ENCODE measurements at places on chromosomes 4 and X.
A peak's percentile ranks its signal among the peaks of the same experiment; 100 is the strongest.

DNA sequence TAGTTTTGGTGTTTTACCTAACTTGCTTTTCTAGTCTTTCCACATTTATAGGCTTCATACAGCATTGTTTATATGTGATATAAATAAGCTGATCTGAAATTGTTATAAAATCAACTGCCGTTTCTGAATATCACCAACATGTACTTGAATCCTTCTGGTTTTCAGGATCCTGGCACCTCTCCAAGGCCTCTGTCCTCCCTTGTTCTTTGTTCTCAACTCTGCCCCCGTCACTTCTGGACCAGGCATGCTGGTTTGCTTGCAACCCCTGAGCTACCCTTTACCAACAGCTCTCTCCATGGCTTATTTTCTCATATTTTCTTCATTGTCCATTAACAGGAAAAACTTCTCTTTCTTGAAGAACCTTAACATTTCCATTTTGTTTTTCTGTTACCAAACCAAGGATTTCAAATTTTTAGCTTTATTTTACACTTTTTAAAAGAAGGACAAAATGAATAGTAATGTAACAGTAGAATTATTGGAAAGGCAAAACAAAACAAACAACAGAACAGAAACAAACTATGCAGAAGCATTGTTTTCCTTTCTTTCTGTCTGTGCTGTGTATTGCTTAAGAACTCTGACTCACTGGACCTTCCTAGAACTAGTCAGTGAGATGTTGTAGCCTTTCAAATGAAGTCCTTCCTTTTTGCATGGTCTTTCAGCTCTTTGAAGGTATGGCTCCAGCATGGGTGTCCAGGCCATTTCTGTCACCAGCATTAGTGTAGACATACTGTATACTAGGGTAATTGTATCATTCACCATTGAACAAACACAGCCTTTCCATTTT, 44.8 kb downstream of the BANK1 start:
- peak; percentile 18 for DNase-seq

GRCh38 chr4:109049926-109050325, 252.5 kb downstream of the COL25A1 start:
- DNase-seq: no peak

DNA sequence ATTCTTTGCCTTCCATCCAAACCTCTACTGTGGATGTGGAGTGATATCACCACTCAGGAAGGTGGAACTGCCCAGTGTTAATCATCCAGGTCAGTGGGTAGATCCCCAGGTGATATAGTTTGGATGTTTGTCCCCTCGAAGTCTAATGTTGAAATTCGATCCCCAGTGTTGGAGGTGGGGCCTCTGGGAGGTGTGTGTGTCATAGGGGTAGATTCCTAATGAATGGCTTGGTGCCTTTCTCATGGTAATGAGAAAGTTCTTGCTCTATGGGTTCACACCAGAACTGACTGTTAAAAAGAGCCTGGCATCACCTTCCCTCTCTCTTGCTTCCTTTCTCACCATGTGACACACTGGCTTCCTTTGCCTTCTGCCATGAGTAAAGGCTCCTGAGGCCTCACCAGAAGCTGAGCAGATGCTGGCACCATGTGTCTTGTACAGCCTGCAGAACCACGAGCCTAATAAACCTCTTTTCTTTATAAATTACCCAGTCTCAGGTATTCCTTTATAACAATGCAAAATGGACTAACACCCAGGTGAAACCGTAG, 6.8 kb upstream of the SOWAHB start:
- no peak for DNase-seq

DNA sequence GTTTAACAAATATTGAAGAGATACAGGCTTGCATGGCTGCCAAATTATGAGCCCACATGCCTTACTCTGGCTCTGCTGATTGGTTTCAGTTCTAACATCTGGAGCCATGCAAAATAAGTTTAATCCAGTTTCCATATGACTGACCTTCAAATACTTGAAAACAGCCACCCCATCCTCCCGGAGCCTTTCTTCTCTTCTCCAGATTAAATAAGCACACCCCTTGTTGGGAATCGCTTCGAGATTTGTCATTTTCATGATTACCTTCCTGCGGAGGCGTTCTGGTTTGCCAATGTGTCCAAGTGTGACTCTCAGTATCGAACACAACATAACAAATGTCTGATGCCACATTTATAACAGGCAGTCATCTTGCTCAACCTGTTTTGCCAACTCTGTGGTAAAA, 101.6 kb upstream of the JADE1 start:
- DNase-seq: no peak

DNA sequence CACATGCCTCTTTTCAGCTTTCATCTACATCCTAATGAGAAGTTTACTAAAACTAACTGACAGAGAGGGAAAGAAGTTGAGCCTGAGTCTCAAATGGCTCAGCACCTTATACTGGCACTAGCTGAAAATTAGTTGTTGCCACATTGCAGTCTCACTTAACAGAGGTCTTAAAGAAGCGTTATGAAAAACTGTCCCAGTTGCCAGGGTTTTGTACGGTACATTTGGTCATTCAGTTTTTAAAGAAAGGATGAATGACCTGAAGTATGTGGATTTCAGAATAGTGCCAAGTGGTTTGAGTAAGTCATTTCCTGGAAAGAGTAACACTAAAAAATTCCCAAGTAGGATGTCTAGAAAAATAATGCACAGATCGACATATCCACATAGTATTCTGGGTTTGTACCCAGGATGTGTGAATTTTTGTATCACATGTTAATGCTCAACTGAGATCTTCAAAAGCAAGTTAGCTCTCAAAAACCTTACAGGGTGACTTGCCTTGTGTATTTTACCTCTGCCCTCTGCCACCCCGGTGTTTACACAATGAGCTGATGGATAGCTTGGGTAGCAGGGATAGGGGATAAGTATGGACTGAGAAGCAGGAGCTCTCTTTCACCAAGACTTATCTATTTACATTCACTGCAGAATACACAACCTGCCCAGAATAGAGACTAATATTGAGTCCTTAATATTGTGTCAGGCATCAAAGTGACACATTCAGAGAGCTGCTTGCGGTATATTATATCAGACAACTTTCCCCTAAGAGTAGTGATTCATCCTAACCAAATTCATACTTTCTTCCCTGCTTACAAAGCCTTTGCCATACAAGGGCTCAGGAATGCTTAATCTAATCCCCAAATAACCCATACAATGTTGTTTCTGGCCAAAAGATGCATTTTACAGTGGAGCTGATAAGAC, 1075.7 kb upstream of the PABPC4L start:
- peak; percentile 13 for DNase-seq

GRCh38 chr4:119212964-119213606, 572 bp downstream of the USP53 start:
- DNase-seq: peak; percentile 94

GRCh38 chr4:10115271-10115796, 1.3 kb downstream of the WDR1 start:
- no peak for DNase-seq

- DNase-seq: peak; percentile 81
These were observed 128.5 kb downstream of the PRSS12 start for GRCh38 chr4:118224243-118224829.

DNA sequence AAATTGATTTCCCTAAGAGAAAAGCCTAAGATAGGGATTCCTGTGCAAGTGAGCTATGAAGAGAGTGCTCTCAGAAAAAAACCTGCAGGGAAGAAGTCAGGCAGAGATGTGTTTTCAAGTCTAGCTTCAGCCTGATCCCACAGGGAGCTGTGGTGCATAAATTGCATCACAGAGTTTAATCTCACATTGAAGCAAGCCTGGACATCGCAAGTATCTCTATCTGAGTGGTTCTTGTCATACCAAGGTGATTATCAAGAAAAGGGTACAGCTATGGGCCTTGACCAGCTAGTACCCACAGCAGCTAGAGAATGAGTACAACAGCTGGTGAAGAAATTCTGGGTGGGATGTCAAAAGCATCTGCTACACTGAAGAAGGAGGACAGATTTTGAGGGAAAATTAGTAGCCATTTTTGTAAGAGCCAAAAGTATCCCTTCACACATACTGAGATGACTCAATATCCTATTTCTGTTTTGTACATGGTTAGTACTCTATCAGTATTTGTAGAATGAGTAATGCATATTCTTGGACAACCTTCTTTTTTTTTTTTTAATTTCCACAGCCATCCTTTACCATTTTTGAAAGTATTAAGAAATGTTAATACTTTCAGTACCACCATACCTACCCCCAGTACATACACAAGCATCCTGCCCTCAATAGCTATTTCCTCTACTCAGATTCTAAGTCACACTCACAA, 708.9 kb downstream of the IL1RAPL1 start:
- no peak for DNase-seq

GRCh38 chr4:122772311-122772710, 39.8 kb downstream of the BBS12 start:
- DNase-seq: no peak

- no peak for DNase-seq
These were observed 999.5 kb downstream of the PDHA2 start for GRCh38 chr4:96839441-96839840.

- no peak for DNase-seq
These were observed 342.3 kb upstream of the GALNT7 start for GRCh38 chr4:172826346-172826745.

DNA sequence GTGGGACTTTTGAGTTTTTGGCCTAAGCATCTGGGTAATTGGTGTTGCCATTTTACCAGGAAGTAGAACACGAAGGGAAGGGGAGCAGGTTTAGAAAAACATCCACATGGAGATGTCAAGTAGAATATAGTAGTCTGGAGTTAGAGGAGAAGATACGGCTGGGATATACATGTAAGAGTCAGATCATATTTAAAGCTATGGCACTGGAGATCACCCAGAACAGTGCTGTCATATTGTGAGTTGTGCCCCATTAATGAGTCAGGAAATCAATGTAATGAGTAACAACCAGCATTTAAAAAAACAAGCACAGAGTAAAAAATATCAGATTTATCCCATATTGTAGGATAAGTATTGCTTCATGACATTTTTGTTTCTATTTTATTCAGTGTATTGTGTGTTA, 4.2 kb downstream of the GSTCD start:
- DNase-seq: no peak

DNA sequence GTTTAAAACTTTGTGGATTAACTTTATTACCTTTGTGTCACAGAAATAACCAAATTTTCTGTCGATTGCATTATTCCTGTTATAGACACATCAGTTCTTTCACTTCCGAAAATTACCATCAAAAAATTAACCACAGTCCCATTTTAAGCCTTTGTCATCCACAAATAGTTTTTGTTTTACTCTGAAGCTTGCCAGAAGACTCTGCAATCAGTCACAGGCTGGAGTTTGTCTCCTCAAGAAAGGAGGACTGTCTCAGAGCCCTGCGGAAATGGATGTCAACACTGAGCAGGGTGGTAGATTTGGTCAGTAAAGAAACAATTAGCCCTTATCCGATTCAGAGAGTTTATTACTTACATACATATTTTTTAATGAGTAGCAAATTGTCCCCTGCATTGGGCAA, 20.1 kb upstream of the TCEAL4 start:
- DNase-seq: no peak

GRCh38 chrX:154096140-154097002, 1.1 kb downstream of the MECP2 start:
- no peak for DNase-seq

DNA sequence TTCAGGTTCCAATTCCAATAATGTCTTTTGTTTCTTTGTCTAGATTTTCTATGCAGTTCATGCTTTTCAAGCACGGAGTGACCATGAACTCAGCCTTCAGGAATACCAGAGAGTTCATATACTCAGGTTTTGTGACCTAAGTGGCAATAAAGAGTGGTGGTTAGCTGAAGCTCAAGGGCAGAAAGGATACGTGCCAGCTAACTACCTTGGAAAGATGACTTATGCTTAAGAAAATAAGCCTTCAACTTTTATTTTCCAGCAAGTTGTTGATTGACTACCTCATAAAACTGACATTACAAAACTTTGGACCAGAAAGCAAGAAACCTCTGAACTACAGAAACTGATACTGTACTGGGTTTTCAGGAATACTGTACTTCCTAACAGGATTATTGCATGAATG, 30.8 kb downstream of the INTS12 start:
- no peak for DNase-seq

GRCh38 chr4:123453061-123453680, 56.6 kb downstream of the SPRY1 start:
- no peak for DNase-seq

DNA sequence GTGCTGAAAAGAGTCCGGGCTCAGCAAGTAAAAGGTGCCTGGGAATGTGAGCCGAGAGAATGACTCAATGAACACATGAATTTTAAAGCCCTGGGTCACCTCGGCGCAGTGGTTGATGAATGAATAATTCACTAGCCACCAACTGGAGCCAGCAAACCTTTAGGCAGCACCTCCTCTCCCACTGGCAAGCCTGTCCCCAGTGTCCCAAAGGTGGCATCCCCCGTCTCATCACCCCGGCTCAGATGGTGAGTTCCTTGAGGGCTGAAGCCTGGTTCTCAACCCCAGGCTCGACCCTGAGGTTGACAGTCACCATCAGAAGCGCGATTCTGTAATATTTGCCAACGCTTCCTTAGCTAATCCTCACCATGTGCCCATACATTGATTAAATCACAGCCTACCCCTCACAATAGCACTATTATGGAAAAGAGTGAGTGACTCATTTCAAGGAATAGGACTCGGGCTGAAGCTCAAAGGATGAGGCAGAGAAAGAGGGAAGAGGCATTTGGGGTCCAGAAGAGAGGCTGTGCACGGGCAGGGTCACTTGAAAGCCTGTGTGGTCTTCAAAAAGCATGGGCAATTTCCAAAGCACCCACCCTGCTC, 2.7 kb upstream of the CCNQ start:
- DNase-seq: no peak

DNA sequence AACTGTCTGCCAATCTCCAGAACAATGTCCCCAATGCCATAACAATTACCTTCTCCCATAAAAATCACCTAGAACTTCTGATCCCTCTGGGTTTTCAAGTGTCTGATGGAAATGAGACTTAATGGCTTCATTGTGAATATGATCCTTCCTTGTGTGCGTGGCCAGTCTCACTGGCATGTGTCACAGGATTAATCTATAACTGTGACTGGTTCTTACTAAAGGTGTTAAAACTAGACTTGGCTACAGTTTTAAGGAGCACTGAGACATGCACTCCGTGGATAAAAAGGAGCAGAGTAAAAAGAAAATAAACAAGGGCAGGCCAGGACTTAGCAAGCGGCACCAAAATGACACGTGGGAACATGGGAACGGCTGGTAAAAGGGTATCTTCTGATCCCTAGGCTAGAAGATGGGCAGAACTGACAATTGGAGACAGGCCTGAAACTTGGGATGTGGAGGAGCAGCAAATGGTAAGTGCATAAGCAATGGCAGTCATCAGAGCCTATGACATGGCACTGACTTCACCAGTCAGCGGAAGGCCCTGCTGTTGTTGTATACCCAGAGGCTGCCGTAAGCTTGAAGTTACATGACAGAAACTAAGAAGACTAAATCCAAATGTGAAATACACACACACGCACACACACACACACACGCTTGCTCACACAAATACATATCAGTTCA, 256.6 kb upstream of the NOCT start:
- no peak for DNase-seq

GRCh38 chrX:103437147-103437873, 61.0 kb downstream of the BEX3 start:
- DNase-seq: no peak

DNA sequence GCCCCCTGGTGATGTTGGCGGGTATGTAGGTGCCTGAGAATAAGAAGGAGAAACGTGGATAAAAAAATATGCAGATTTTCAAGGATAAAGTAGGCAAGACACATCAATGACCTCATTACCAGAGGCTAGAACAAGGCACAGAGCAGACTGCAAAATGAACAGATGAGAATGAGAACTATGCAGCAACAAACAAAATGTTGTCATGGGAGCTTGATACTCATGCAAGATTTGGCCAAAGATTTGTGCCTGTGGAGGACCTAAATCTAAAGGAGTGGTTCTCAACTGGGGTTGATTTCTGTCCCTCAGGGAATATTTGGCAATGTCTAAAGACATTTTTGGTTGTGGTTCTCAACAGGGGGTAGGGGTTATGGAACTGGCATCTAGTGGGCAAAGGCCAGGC, 177.3 kb downstream of the FRMPD4 start:
- DNase-seq: no peak

Measured in NCI-H1417 (cell line).